ENCODE measurements at places on chromosomes 7 and 10. TPM values are rescaled to one million over a fixed set of nuclear protein-coding genes. Genes with fewer than 3 reads are reported as not detected.
A peak's percentile ranks its signal among the peaks of the same experiment; 100 is the strongest.

- no peaks in the 10 kb centered on the region for H3K36me3 ChIP-seq
- no peaks in the 10 kb centered on the region for H3K4me1 ChIP-seq
- no peaks in the 10 kb centered on the region for H3K27me3 ChIP-seq
- DNase-seq = no peak
- H3K4me3 ChIP-seq = no peak overlapping the region
Measured at GRCh38 chr10:110433740-110434139, 64.0 kb upstream of the DUSP5 start.

DNA sequence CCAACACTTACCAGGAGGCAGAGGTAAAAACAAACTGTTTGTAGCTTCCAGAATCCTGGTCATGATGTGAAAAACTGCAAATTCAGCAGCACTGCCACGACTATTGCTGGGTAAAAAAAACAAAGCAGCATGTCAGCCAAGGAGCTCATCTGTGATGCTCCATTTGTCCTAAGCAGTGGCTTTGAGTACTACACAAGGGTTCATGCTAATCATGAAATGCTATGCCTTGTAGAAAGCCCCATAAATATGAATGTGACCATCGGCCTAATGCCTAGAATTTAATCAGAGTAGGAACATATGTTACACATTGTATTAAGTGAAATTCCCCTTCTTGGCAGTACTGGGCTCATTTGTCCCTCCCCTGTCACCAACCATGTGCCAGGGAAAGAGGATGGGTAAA is 95.4 kb downstream of the GSAP start:
- H3K4me3 ChIP-seq = no peak overlapping the region
- H3K27ac ChIP-seq = no peak overlapping the region
- H3K36me3 ChIP-seq = no peaks in the 10 kb centered on the region
- DNase-seq = no peak
- peaks cover 4% of the 10 kb centered on the region for H3K4me1 ChIP-seq
- no peaks in the 10 kb centered on the region for H3K27me3 ChIP-seq

- no peak overlapping the region for H3K4me3 ChIP-seq
- no peaks in the 10 kb centered on the region for H3K36me3 ChIP-seq
- H3K27me3 ChIP-seq = no peaks in the 10 kb centered on the region
- no peak overlapping the region for H3K27ac ChIP-seq
- no peak for DNase-seq
Measured at GRCh38 chr7:53015463-53015862, 20.0 kb upstream of the POM121L12 start.

DNA sequence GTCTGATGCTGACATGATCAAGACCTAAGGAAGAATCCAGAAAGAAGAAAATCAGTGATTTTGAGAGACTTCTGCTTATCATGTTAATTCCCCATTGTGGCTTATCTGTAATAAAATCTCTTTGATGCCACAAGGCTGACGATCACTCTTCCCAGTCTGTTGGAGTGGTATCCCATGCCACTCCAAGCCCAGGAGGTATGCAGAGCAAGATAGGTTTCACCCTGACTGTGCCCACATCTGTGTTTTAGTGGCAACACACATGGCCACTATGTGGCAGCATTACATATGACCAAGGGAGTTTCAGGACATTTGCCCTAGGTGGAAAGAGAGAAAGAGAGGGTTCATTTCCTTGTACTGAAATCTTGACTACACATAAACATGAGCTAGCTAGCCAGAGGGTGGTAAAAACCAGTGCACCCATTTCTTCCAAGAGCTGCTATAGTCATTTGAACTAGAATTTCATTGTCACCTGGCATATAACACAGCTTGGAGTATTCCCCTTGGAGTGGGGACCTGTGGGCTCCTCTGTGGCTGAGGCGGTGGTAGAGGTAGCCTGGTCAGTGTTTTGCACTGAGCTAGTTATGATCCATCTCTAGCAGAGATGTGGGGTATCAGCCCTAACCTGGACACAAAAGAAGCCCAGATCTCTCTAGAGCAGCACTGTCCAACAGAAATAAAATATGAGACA is 20.8 kb downstream of the LAMB4 start:
- H3K27me3 ChIP-seq = no peaks in the 10 kb centered on the region
- H3K36me3 ChIP-seq = peaks cover 3% of the 10 kb centered on the region
- H3K4me3 ChIP-seq = no peak overlapping the region
- H3K4me1 ChIP-seq = no peaks in the 10 kb centered on the region

DNA sequence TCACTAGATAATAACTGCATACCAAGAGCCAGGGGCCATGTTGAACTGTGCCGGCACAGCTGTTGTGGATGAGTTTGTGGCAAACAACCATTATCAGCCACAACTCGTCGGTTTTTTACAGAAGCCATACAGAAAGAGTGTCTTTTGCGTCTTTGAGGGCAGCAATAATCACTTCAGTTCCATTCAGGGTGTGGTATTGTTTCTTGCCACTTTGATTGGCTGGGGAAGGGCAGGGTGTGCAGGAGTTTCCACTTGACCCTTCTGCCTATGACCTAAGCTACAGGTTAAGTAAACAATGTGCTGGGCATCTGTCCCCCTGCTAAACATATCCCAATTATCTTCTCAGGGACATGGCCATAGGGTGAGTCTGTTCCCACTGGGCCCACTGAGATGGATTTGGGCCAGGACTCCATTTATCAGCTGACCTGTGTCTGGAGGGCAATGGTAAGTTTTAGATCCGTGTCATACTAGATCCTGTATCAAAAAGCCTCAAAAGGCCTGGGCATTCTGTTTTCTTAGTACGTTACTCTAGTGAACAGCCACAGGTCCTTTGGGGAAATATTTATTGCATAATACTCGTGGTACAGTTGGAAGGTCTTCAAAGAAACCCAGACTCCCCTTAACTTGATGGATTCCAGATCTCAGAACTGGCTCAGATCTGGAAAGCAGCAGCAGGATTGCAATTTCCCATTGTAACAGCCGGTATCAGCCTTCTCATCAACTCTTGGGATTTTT is 15.9 kb downstream of the ZNF3 start:
- H3K36me3 ChIP-seq = peaks cover 10% of the 10 kb centered on the region
- DNase-seq = no peak
- no peak overlapping the region for H3K27ac ChIP-seq
- H3K27me3 ChIP-seq = no peaks in the 10 kb centered on the region
- no peaks in the 10 kb centered on the region for H3K4me1 ChIP-seq

DNA sequence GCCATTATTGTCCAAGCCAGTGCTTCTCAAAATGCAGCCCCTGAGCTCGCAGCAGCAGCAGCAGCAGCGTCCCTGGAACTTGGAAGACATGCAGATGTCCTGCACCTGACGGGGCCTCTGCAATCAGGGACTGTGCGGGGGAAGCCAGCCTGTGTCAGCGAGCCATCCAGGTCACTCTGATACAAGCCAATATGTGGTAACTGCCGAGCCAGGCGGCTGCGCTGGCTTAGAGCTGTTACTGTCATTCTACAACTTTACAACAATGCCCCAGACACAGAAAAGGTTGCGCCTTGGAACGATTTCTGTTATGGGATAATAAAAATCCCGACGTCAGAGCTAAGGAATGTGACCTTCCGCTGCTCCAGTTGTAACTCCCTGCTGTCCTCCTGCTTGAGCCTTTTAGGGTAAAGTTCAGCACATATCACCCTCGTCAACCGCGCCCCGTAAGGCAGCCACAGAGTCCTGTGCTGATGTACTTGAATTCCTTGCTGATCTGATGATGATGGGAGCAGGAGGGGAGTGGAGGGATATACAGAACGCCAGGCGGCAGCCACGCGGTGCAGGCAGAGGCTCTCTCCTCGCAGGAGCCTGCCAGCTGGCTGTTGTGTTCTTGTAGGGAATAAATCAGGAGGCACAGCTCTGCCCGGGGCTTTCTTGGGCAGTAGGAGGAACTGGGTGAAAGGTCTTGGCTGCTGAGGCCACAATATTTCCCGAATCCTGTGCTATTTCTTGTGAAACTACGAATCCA is 20.0 kb upstream of the CRYGN start:
- H3K27ac ChIP-seq = no peak overlapping the region
- no peaks in the 10 kb centered on the region for H3K4me1 ChIP-seq
- H3K36me3 ChIP-seq = no peaks in the 10 kb centered on the region

DNA sequence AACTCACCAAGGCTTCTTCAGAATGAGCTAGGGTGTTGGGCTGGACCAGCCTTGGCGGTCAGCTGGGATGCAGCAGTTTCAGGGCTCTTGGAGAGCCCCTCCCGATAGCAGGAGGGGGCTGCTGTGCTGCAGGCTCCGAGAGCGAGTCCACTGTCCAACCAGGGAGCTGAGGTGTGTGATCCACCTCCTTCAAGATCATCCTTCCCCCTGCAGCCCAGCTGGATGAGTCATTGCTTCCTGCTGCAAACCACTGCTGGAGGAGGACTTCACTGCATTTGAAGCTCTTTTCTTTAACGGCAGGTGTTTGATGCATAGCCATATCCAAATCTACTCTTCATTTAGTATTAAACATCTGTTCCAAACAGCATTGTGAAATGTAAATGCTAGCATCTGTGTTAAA is 54.2 kb upstream of the EBF3 start:
- no peak overlapping the region for H3K27ac ChIP-seq
- H3K4me3 ChIP-seq = no peak overlapping the region
- H3K27me3 ChIP-seq = no peaks in the 10 kb centered on the region
- DNase-seq = no peak

GRCh38 chr10:26969145-26969926 is 108.6 kb upstream of the ABI1 start:
- H3K36me3 ChIP-seq = no peaks in the 10 kb centered on the region
- H3K4me1 ChIP-seq = no peaks in the 10 kb centered on the region
- no peak for DNase-seq
- no peak overlapping the region for H3K4me3 ChIP-seq
- H3K27me3 ChIP-seq = no peaks in the 10 kb centered on the region
- H3K27ac ChIP-seq = no peak overlapping the region

GRCh38 chr7:29306319-29306991 is 111.9 kb downstream of the CHN2 start:
- H3K4me1 ChIP-seq = no peaks in the 10 kb centered on the region
- DNase-seq = no peak
- H3K36me3 ChIP-seq = no peaks in the 10 kb centered on the region
- H3K27ac ChIP-seq = no peak overlapping the region
- no peaks in the 10 kb centered on the region for H3K27me3 ChIP-seq

GRCh38 chr7:22316914-22317313 is 40.0 kb downstream of the RAPGEF5 start:
- no peak for DNase-seq
- H3K27ac ChIP-seq = no peak overlapping the region
- no peak overlapping the region for H3K4me3 ChIP-seq
- no peaks in the 10 kb centered on the region for H3K27me3 ChIP-seq

GRCh38 chr7:46450886-46451285 is 529.8 kb upstream of the IGFBP3 start:
- H3K36me3 ChIP-seq = no peaks in the 10 kb centered on the region
- no peaks in the 10 kb centered on the region for H3K27me3 ChIP-seq
- no peak overlapping the region for H3K27ac ChIP-seq
- no peak for DNase-seq
- no peak overlapping the region for H3K4me3 ChIP-seq

GRCh38 chr7:132575982-132576720 is at the start of gene PLXNA4:
Gene PLXNA4 (minus strand): TSS chr7:132576470. CDS start chr7:132508693, 67,777 bp downstream.
- no peaks in the 10 kb centered on the region for H3K4me1 ChIP-seq
- peak; percentile 75 for DNase-seq
- H3K36me3 ChIP-seq = no peaks in the 10 kb centered on the region
- H3K4me3 ChIP-seq = peak within 1 kb of the TSS; percentile 87
- H3K27me3 ChIP-seq = no peaks in the 10 kb centered on the region
- H3K27ac ChIP-seq = no peak within 1 kb of the TSS

DNA sequence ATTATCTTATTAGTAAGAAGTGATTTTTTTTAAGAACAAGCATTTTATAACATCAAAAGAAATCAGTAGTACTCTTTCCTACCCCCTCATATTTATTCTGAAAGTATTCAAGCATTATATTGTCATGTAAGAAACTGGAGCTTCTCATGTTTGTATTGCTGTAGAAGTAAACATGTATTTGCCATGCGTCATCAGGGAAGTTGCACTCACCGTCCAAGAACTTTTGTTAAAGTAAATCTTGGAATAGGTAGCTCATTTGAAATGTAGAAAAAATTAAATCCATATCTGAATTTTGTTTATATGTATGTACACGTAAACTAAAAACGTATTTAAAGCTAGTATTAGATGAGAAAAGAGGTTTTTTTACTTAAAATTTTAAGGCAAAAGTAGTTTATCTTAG is 96.8 kb downstream of the PTEN start:
- H3K27me3 ChIP-seq = no peaks in the 10 kb centered on the region
- no peak for DNase-seq
- H3K4me1 ChIP-seq = no peaks in the 10 kb centered on the region
- H3K36me3 ChIP-seq = no peaks in the 10 kb centered on the region
- no peak overlapping the region for H3K27ac ChIP-seq

GRCh38 chr10:70475661-70476060 is 2.9 kb upstream of the PALD1 start:
- DNase-seq = no peak
- H3K4me3 ChIP-seq = no peak overlapping the region

- peak overlapping the region; percentile 34 for H3K4me3 ChIP-seq
- H3K36me3 ChIP-seq = no peaks in the 10 kb centered on the region
- no peak overlapping the region for H3K27ac ChIP-seq
Measured at GRCh38 chr10:59648711-59649201, 60.9 kb downstream of the SLC16A9 start.

DNA sequence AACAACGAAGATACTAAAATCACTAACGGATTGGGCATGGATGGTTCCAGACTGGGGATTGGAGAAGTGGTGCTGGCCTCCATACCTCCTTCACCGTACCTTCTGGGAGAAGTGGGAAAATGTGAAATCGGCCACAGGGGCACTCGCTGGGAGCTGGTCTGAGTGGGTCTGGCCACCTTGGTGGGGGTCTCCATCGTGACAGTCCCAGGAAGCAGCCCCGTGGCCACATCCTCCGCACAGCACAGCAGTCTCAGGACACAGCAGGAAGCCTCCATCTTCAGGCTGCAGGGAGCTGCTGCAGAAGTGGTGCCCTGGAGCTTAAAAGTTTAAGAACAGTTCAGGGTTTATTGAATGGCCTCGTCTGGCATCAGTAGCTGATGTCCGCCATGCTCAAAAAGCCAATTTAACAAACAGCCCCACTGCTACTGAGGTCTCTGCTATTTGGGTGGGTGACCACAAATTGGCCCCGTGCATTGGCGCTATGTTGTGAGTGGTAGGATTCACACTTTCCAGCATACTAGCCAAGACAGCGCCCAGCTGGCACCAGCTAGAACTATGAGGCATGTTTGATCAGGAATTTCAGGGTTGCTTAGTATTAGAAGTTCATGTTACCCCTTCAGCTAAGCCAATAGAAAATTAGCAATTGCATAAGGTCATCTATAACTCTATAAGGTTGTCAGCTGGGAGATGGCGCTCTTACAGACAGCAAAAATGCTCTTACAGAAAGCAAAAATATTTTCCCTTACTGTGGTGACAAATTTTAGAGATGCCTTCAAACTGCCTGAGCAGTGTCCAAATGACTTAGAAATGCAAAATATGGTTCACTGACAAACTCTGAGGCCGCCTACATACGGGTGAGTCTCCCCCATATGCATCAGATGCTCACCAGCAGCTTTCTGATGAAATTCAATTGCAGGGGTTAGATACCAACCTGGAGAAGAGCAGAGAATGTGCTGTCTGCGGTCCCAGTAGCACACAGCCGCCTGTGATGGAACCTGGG is 17.0 kb downstream of the PKD1L1 start:
- H3K36me3 ChIP-seq = no peaks in the 10 kb centered on the region
- no peaks in the 10 kb centered on the region for H3K27me3 ChIP-seq
- H3K27ac ChIP-seq = no peak overlapping the region
- no peak overlapping the region for H3K4me3 ChIP-seq
- H3K4me1 ChIP-seq = no peaks in the 10 kb centered on the region

GRCh38 chr7:44998153-44998871 is 1.7 kb upstream of the CCM2 start:
- no peak overlapping the region for H3K4me3 ChIP-seq
- DNase-seq = no peak
- H3K36me3 ChIP-seq = no peaks in the 10 kb centered on the region
- H3K27me3 ChIP-seq = no peaks in the 10 kb centered on the region
- H3K4me1 ChIP-seq = no peaks in the 10 kb centered on the region

ORAI2 gene
- total RNA-seq = 25.5 TPM

CLRN3 gene
- not detected for total RNA-seq

FLNC gene
- 245 TPM for total RNA-seq

PIK3CG gene
- 11.8 TPM for total RNA-seq

All from aorta (tissue), 5 donors.